MG63 (cell line): ENCODE measurements at places on chromosomes 3 and 15.

- DNase-seq, result no peak
These were observed 216.7 kb downstream of the ABHD5 start for GRCh38 chr3:43907508-43907858.

DNA sequence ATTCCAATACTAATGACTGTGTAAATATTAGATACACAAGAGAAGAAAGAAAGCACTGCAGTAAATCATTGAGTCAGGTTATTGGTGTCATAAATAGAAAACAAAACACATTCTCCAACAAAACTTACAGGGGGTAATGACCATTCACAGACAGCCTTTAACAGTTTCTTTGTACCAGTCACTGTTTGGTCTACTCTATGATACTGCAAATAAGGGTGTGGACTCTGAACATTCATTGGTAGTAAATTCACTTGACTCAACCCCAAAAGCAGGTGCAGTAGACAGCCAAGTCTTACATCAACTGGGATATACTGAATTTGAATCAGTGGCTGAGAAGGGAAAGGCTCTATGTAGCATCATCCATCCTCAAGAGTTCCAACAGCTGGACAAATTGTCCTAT, 463.5 kb downstream of the FOXP1 start:
- no peak for DNase-seq

DNA sequence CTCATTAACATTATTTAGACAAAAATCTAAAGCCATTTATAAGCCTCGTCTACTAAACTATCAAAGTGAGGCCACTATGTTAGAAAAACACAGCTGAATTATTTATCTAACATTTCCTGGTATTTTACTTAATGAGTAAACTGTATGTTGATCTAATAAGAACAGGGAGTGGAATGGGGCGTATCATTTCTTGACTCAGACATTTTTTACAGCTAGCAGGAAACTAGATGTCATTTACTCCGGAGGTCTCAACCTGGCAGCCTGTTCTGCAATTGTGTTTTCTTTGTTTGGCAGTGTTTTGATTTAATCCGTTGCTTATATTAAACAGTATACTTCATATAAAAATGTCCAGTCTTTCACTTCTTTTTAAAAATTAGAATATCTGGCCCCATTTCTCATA, 79.1 kb upstream of the ABI3BP start:
- DNase-seq, result no peak

DNA sequence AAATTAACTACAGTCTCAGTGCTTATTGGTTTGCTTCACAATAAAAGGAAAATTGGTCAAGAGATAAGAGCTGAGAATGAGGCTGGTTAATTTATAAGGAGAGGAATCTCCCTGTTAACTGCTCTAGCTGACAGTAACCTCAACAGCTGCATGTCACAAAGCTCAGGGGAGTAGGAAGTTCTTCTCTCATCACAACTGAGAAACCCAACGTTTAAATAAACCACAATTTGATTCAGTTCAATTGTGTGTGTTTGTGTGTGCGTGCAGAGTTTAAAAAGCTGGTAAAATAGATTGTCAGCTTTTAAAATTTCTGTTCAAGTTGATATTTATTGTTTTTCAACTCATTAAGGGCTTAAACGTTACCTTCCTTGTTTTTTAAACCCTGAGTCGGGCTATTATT, 3.5 kb upstream of the TGFBR2 start:
- DNase-seq, result no peak

- DNase-seq, result no peak
These were observed 112.7 kb upstream of the PRR23C start for GRCh38 chr3:139157161-139157932.

GRCh38 chr3:164371681-164372080, 706.6 kb downstream of the SI start:
- no peak for DNase-seq

DNA sequence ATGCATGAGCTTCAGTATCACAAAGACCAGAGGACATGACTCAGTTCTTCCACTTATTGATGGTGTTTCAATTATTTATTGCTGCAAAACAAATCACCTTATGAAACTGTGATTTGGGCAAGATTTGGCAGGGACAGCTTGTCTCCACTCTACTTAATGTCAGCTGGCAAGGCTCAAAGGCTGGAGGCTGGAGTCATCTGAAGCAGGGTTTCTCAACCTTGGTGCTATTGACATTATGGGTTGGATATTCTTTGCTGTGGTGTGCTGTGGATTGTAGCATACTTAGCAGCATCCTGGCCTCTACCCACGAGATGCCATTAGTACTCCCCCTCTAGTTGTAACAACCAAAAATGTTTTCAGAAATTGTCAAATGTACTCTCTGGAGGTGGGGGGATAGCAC, 138.8 kb upstream of the PEX5L start:
- DNase-seq, result no peak
